ENCODE measurements at places on chromosomes 7 and 10. TPM values are rescaled to one million over a fixed set of nuclear protein-coding genes. Genes with fewer than 3 reads are reported as not detected.

Gene SMC3
- total RNA-seq: 47.3 TPM

Gene CCL26
- total RNA-seq: not detected

Gene KLF6
- total RNA-seq: 205 TPM

Gene AOAH
- not detected for total RNA-seq

Gene NOS3
- total RNA-seq: 33.4 TPM

Gene EN2
- not detected for total RNA-seq

Gene CALHM1
- not detected for total RNA-seq
